ENCODE measurements at places on chromosomes 6 and 20.

GRCh38 chr6:155936127-155936526, 480.5 kb upstream of the NOX3 start:
- DNase-seq = no peak

- no peak for DNase-seq
These were observed 247.8 kb upstream of the TCF21 start for GRCh38 chr6:133641104-133641503.

DNA sequence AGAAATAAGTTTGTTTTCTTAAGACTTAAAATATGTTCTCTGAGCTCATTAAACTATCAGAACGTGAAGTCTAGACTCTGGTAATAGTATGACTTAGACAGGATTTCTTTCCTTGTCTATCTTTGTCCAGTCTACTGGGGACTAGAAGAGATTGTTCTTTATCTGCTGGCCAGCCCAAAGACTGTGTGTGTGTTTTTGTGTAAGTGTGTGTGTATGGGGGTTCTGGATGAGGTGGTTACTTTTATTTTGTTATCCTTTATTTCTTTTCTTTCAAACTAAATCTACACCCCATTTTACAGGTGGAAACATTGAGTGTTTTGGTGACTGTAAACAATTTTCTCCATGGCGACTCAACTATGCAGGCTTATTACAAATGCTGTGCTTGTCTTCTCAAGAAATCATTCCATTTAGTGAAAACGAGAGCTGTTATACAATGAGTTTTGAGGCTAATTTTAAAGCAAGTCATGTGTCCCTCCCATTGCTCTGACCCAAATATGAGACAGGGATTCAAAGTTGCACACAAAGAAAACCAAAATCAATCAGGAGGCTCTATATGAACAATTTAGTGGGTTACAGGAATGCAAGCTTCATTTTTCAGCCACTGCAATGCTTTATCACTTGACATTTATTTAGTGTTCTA, 97.6 kb downstream of the ELOVL5 start:
- no peak for DNase-seq

DNA sequence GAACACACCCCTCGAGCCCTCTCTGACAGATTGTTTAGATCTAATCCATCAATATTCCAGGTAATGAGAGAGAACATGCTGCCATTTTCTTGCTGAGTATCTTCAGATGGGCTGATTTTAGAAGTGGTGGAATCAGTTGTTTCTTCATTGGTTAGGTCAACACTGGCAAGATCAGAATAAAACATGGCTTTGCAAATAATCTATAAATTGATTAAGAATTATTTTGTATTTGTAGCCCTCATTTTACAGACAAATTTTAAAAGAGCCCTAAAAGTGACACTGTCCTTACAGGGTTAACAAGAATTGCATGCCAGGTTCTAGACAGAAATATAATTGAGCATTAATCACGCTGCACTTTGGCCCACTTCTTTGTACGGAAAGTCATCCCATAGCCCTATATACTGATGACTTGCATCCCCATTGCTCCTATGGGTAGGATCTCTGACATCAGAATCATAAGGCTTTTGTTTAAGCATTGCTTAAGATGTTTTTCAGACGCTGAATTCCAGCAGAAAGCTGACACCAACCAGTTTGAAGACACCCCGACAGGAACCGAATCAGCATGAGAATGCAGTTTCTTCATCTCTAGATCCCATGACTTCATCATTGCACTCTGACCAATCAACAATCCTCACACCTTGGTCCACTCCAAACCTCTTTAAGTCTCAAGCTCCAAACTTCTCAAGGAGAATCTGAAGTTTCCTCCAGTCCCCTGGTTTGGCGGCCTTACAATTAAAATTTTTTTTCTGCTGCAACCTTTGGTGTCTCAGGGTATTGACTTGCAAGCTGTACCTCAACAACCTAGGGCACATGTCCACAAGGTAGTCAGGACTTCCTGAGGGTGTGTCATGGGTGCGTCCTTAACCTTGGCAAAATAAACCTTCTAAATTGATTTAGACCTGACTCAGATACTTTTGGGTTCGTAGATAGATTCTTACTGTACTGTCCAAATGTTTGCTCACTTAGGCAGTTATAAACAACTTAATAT, 7.8 kb downstream of the TDP2 start:
- DNase-seq = no peak

DNA sequence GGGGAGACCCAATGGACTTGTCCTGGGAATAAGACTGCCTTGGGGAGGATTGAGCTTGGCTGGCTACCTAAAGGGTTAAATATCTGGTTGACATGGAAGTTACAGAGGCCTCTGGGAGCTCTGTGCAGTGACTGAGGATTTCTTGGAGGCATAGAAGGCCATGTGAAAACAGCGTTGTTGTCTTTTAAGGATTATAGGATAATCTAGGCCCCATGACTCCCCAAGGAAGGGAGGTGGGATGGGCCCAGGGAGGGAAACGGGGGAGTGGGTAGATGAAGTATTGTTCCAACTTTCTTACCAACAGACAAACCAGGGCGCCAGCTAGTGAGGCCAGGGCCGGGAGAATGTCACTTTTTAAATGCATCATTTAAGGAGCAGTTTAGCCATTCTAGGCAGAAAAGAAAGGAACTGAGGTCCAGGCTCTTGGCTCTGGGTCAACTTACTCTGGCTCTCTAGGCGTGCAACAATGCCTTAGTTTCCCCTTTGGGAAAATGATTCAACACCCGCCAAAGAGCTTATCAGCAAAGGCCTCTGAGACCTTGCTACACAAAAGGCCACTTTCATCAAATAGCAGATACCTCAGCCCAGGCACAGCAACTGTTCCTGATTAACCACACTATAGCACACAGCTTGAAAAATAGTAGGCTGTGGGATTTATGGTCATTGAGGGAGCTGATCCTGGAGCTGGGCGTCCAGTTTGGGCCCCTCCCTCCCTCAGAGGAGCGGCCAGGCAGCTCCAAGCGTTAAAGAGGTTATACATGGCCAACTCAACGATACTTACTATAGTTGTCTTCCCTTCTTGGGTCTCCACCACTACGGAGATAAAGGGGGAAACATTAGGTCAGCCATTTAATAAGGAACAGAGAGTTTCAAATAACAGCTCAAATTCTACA, 7.0 kb downstream of the MRPS18A start:
- no peak for DNase-seq

GRCh38 chr20:13870170-13870748, 85.4 kb downstream of the NDUFAF5 start:
- DNase-seq = no peak

DNA sequence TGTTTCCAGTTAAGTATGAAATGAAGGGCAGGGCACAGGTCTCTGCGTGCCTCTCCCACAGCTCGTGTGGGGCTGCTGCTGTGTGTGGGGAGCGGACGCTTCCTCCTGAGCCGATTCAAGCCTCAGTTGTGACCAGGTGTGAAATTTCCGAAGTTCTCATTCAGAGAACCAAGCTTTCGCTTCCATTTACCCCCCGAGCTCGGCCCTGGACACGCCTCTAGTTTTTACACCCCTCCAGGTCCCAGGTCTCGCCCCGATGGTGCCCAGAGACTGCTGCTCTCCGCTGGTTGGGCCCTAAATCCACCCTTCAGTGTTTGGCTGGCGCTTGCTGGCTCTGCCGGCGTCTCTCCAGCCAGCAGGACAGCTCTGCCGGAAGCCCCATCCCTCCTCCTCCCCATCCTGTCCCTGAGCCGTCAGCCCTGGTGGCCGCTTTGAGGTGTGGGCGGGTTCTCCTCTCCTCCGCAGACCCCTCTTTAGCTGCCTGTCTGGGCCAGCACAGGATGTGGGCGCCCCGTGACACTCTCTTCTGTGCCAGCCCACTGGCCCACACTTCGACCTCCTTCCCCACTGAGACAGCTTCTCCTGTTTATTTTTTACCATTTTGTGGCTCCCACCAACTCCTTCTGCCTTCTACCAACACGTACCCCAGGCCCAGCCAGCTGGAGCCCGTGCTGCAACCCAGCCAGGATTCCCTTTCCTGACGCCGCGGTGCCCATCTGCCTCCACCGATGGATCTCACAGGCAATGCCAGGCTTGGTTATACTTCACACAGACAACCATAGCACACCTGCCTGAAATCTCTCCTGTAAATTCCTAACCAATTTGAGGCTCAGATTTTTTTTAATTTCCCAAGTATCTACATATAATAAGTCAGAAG, 142.8 kb downstream of the DLL1 start:
- DNase-seq = no peak

GRCh38 chr6:14992382-14992781, 253.5 kb upstream of the JARID2 start:
- DNase-seq = no peak

- no peak for DNase-seq
These were observed 136.9 kb downstream of the FOXO3 start for GRCh38 chr6:108697561-108698161.

- no peak for DNase-seq
These were observed 7.2 kb upstream of the PARD6B start for GRCh38 chr20:50724112-50724725.

GRCh38 chr20:53866794-53867740, 203.3 kb downstream of the BCAS1 start:
- no peak for DNase-seq

DNA sequence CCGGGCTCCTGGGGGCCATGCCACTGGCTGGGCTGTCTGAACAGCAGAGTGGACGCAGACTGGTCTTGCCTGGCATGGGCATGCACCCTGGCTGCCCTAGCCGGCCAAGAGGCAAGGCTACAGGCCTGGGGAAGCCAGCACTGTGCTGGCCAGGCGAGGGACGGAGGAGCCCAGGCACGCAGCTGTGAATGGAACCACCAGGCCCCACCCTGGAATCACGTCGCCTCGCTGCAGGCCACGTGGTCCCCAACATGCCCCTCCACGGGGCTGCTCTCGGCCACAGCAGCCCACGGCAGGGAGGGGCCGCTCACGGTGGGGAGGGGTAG, 4.0 kb downstream of the UCKL1 start:
- no peak for DNase-seq

DNA sequence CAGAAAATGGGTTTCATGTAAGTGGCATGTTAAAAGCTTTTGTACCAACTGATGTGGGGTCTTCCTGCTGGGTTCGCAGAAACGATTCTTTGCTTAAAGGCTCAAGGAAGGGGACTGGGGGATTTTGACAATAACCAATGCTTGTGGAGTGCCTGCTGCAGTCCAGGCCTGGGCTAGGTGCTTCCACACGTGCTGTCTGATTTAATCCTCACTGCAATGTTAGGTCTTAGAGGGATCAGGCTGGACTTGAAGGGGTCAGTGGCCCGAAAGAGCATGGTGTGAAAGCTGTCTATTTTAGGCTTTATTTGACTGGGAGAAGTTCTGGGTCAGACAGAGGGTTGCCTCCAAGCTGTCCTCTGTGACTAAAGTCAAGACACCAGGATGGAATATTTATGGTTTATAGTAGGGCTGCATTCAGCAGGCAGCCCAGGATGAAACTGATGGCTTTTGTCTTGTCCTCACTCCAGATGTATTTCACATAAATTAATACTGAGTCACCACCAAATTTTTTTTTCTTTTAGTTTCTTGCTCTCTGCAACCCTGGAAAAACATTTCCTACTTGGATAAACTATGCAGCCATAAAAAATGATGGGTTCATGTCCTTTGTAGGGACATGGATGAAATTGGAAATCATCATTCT, 219.1 kb downstream of the ZMYND8 start:
- no peak for DNase-seq

DNA sequence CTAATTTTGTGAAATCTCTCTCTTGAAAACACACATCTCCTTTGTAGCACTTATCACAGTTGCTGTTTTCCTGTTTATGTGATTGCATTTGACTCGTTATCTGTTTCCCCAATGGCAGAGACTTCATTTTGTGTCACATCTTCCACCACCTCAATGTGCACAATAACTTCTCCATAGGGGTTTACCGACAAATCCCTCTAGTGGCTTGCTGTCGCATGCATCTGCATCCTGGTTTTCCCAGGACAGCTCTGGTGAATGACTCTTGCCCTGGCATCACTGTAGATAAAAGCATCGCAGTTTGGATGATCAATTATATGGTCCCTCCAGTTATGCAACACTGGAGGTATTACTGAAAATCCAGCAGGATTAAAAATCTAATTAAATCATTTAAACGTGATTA, 206.5 kb upstream of the BTBD3 start:
- DNase-seq = no peak

DNA sequence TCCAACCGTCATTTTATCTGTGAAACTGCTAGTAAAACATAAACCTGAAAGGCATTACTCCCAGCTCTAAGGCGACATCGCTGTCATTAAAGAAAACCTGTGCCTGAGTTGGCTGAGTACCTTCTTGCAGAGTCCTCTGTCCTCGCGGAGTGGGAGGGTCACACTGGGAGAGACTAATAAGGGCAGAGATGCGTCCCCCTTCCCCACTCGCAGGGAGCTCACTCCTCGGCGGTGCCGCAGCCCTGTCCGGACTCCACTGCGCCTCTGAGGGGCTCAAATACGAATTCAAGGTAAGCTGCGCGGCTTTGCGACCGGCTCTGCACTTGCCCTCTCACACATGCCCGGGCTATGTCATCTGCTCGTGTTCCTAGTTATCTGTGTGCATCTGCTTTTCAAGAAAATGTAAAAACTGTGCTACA, at the start of gene COL19A1:
Gene COL19A1, plus strand, starts transcription at position 206 of the 419 bp plus-strand sequence. CDS start 13,012 bp downstream, outside the sequence.
- no peak for DNase-seq
